ENCODE measurements at places on chromosomes 16 and 17. TPM values are rescaled to one million over a fixed set of nuclear protein-coding genes. Genes with fewer than 3 reads are reported as not detected.

- no peak overlapping the region for H3K4me3 ChIP-seq
- no peak for DNase-seq
- H3K27ac ChIP-seq, result no peak overlapping the region
- H3K36me3 ChIP-seq, result no peaks in the 10 kb centered on the region
- H3K27me3 ChIP-seq, result no peaks in the 10 kb centered on the region
These were observed 143.5 kb downstream of the MYO1D start for GRCh38 chr17:32733401-32733800.

GRCh38 chr16:55572439-55572838 is 6.0 kb downstream of the CAPNS2 start:
- no peak overlapping the region for H3K27ac ChIP-seq
- H3K4me1 ChIP-seq, result no peaks in the 10 kb centered on the region
- DNase-seq, result no peak

DNA sequence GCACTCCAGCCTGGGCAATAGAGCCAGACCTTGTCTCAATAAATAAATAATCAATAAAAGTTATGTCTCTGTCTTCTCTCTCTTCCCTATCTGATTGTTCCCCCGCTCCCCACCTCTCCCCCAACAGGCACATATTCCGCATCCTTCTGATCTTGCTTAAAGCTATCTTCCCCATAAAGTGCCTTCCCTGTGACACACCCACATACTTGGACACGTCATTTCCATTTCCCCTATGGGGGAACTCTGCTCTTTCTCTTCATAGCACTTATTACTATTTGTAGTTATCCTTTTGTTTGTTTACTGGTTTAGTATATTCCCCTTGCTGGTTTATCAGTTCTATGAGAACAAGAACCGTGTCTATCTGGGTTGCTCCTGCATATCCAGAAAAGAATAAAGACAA is 14.9 kb downstream of the MYO1D start:
- H3K27me3 ChIP-seq, result no peaks in the 10 kb centered on the region
- no peaks in the 10 kb centered on the region for H3K4me1 ChIP-seq
- H3K4me3 ChIP-seq, result no peak overlapping the region
- no peaks in the 10 kb centered on the region for H3K36me3 ChIP-seq
- no peak for DNase-seq
- H3K27ac ChIP-seq, result no peak overlapping the region

GRCh38 chr16:66290431-66290830 is 76.1 kb upstream of the CDH5 start:
- H3K4me3 ChIP-seq, result no peak overlapping the region
- H3K36me3 ChIP-seq, result no peaks in the 10 kb centered on the region
- DNase-seq, result no peak
- no peaks in the 10 kb centered on the region for H3K27me3 ChIP-seq
- no peaks in the 10 kb centered on the region for H3K4me1 ChIP-seq

Gene PRSS33
- not detected for total RNA-seq

Gene HASPIN
- total RNA-seq, result 0.44 TPM
